ENCODE measurements at places on chromosomes 2 and 18.

DNA sequence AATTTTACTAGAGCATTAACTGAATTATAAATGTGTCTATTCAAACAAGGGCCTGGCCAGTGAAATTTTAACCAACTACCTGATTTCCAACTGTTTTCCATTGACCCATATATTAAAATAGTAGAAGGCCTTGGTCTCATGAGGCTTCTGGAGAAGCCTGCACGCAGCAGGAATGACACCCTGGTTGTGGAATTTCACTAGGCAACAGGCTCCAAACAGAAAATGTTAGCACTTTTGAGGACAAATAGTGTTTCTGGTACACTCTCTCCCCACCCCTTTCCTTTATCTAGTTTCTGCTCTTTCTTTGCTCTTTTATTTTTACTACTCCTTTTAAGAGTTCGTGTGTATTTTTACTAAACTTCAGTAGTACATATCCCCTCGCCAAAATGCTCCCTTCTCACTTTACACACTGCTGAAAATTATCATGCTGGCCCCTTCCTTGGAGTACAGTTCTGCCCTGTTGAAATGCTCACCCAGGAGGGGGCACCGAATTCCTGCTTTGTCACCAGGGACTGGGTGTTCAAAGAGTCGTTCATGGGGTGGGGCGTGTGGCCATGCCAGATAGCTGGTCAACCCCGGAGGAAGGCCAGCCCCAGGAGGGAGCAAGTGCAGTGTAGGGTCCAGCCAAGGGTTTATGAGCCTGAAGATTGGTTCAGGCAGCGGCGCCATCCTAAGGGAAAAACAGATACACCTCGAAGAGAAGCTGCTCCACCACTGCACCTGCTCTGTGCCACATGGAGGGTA is 22.1 kb upstream of the COL6A3 start:
- no peak for DNase-seq

DNA sequence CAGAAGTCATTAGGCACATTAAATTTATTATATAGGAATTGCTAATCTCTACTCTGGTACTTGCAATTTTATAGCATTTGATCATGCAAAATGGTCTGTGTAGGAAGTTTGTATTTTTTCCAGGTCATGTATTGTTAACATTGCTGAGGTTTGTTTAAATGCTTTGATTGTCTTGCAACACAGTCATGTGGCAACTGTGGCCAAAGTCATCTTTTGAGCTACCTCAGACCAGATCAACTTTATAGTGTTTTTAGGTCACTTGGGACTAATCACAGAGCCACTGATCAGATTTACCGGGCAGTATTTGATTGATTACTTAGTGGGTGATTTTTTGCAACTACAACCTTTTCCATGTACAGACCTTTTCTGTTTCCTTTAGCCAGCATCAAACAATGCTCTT is 3.7 kb downstream of the SERPINB5 start:
- DNase-seq = no peak

- peak; percentile 14 for DNase-seq
Observed at GRCh38 chr18:8661754-8662559, 43.4 kb upstream of the MTCL1 start.

DNA sequence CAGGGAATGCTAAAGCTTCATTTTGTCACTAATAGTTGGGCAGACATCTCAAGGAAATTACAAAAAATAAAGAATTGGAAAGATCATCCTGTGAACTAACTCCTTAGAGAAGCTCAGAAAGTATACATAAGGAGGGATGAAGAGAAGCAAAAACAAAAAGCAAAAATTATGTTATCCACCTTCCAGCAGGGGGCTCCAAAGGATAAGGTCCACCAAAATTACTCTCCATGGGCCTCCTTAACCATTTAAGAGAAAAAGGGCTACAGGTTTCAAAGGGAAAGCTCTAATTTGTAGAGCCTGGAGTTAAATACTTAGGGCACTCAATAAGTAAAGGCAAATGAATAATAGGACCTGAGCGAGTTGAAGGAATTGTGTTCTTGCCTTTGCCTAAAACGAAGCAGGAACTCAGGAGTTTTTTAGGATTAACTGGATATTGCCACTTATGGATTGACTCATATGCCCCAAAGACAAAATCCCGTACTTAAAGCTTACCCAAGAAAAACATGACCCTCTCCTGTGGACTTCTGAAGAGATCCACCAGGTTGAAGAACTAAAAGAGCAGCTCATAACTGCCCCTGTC is 1167.9 kb downstream of the DSC3 start:
- DNase-seq = peak; percentile 37

- no peak for DNase-seq
Observed at GRCh38 chr18:21853775-21854552, 113.4 kb downstream of the MIB1 start.

- DNase-seq = no peak
Observed at GRCh38 chr2:72933207-72933606, 15.9 kb downstream of the EMX1 start.

GRCh38 chr2:96508521-96509113 is 3.5 kb upstream of the NEURL3 start:
- no peak for DNase-seq

GRCh38 chr18:6821356-6821755 is 91.8 kb downstream of the ARHGAP28 start:
- DNase-seq = no peak

DNA sequence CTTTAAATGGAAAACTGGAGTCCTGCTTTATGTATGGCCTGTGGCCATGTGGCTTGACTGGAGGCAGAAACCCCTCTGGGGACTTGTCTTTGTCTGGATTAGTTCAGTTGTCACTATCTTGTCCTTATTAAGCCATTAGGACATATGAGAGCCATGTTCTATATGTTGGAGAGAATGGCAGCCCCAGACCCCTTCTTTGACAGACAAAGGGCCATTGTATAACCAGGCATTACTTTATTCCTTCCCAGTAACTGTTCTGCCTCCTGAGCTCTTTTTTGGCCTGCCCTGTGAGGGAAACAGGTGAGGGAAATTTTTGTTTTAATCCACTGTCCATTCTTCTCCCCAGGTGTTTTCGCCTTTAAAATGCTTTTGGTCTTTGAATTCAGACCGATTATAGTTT is 43.3 kb downstream of the FSHR start:
- DNase-seq = no peak

DNA sequence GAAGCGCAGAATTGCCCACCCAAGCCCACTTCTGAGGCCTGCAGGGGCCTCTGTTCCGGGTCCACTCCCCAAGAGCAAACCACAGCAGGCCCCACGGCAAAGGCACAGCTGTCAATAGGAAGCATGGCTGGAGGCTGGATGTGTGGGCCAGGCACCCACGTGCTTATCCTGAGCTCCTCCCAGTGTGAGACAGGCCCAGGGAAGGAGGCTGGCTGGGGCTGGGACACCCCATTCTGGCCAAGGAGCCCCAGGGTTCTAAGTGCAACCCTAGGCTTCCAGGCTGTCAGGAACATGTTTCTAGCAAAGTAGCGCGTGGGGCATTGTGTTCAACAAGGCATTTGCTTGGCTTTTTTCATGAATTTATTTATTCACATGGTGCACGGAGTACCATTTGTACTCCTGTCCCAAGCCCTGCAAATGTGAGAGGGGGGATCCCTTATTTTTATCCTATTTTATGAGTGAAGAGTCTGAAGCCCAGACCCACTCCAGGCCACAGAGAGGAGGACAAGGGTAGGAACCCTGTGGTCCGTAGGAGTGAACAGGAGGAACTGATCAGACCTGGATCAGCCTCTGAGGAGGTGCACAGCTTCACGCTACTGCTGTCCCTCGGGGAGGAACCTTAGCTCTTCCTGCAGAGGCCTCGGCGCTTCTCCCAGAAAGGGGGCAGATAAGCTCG is 6.1 kb upstream of the RAB17 start:
- no peak for DNase-seq

GRCh38 chr18:59308938-59309260 is 9.6 kb downstream of the CPLX4 start:
- DNase-seq = no peak

GRCh38 chr2:47217277-47217676 is 62.2 kb upstream of the STPG4 start:
- no peak for DNase-seq

GRCh38 chr18:12585218-12585617 is 72.7 kb downstream of the SPIRE1 start:
- no peak for DNase-seq

DNA sequence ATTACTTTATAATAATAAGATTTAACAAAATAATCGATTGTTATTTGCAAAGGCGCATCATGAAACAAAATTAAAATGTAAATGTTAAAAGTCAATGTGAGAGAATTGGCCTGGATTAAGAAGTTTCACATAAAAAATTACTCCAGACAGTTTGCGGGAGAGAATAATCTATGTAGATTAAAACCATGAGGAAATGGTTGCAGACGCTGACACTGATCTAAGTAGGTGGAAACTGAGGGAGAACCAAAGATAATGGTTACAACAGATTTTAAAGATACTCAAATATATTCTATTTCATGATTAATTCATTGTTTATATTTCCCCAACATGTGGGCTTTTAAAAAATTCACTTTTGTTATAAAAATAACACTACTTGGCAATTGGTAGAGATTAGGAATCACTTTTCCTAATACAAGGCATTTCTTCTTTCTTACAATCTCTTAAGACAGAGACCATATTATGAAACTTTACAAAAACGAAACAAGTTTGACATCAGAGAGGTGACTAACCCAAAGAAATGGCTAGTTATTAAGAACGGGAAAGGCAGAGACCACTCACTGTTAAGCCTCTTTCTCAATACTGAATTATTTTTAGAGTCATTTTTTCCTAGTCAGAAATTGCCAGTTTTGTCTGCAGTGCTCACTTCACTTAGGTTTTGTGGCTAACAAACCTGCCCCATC is 1.6 kb downstream of the KANSL1L start:
- DNase-seq = no peak

DNA sequence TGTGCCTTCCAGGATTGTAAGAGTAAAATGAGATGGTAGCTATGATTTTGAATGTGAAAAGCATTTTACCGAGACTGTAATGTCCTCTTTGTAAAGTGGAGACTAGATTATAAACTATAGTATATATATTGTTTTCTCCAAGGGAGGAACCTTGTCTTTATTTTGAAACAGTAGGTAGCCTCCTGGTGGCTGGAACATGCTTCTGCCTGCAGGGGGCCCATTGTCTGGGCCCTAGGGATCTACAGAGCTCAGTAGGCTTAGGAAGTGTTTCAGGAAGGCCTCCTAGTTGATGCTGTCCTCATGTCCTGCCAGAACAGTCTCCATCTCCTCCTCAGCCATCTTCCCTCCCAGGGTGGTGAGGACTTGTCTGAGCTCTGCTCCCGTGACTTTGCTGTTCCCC is 3.0 kb downstream of the PIKFYVE start:
- no peak for DNase-seq

GRCh38 chr2:165953306-165953654 is 296 bp downstream of the TTC21B start:
- no peak for DNase-seq

DNA sequence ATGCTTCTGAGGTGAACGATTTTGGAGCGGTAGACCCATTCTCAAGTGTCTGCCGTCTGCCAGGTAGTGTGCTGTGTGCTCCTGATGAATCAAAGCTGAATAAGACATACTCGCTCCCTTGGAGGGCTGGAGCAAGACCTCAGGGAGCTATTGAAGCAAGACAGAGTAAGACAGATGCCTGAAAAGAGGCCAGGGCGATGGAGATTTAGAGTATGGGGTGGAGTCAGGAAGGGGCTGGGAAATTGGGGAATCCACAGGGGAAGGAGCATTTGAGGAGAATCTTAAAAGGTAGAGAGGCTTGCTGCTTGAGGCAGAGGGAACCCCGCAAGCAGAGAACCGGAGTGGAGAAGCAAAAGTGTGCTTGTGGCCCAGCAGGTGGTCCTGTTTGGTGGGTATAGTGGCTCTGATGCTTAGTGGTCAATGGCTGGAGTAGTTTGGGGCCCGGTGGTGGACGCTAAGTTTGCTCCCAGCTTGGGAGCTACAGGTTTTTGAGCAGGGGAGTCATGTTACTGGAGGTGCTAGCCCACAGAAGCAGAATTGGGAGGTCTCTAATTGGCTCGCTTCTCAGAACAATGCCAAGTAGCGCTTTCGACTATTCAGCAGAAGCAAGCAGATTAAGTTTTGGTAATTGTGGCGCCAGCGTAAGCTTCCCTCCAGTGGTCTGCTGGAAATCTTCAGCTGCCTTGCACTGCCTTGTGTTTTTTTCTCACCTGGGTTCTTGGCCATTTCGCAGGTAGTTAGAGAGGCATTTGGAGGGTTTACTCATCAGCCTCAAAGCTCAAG is 2.0 kb downstream of the CNNM4 start:
- no peak for DNase-seq

- no peak for DNase-seq
Observed at GRCh38 chr2:213162516-213163118, 11.2 kb upstream of the IKZF2 start.

DNA sequence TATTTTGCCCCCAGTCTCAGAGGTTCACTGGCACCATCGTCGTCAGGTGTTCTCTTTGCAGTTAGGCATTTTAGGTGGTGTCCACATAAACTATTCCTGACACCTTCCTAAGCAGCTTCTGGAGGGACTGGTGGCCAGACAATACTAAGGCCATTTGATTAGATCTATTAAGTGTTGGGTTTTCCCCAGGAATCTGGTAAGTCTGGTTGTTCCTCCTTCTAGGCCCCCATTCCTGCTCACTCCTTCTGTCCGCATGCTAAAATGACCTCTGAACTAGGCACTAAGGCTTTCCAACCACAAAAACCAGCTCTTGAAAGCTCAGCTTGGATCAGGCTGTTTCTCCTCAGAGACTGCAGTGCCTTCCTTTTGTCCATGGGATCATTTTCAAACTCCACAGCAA is 100.7 kb downstream of the MGAT5 start:
- DNase-seq = no peak

DNA sequence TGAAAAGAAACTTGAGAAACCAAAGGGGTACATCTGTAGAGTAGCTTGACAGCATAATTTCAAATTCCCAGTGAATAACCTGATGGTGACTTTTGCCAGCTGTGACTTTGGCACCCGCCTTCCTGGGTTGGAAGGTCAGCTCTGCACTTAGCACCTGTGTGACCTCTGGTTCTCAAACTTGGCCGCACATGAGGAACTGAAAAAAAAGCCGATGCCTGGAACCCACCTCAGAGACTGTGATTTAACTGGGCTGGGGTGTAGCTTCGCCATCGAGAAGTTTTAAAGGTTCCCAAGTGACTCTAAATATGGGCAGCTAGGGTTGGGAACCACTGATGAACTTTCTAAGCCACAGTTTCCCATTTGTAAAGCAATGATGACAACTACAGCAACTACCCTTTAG is 6.5 kb downstream of the EFEMP1 start:
- no peak for DNase-seq

DNA sequence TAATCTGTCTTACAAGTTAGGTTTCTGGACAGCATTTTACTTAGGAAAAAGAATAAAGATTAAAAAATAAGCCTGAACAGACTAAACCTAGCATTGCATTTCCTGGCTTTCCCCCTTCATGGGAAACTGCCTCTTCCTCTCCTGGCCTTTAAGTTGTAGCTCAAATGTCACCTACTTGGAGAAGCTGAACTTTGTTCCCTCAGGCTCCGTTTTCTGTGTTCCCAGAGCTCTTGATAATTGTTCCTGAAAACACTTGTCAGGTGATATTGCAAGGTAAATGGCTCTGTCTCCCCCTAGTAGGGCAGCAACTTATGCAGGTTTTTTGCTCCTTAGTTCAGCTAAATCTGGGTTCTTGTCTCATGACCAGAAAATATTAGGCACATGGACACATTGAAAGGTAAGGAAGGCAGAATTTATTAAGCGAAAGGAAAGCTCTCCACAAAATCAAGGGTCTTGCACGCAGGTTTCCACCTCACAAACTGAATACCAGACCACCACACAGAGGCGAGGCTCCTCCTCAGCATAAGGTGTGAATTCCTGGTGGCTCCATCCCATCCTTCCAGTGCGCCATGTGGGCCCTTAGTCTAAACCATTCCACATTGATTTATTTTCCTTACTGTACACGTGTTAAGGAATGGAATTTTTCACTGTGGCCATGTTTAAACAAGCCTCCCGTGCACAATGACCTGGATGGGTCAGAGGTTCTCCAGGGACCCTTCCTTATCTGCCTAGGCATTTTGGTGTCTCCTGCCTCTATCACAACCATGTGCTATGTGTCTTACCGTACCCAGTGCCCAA is 229.3 kb downstream of the HNMT start:
- no peak for DNase-seq
